ENCODE measurements at places on chromosomes 2 and 18.

- DNase-seq = no peak
These were observed 57.8 kb downstream of the VIL1 start for GRCh38 chr2:218476676-218477075.

- DNase-seq = no peak
These were observed 800.2 kb downstream of the PLCL1 start for GRCh38 chr2:198604599-198604998.

- no peak for DNase-seq
These were observed 4.4 kb downstream of the CHPF start for GRCh38 chr2:219538956-219539788.

DNA sequence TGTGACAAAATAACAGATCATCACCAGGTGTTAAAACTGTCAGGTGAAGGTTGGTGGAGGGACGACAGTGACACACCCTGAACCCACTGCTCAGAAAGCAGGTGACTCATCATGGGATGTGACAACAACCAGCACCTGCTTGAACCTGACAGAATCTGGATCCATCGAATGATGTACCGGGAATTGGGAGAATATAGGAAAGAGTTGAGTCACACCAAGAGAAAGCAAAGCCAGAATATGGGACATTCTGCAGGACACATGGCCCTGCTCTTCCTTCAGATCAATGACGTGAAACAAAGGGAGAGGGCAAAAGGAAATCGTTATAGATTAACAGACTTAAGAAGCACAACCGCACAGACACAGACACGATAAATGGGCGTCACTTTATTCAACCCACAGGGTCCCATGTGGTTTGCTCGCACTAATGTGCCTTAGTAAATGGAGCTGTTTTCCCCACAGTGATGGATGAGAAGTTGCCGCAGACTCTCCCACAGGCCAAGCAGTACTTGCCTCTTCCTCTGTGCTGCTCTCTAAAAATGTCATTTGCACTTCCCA is 100.1 kb downstream of the CRACDL start:
- DNase-seq = no peak

- peak; percentile 17 for DNase-seq
These were observed 270.6 kb downstream of the CELF4 start for GRCh38 chr18:37294951-37295350.

- no peak for DNase-seq
These were observed 5.0 kb downstream of the GAD1 start for GRCh38 chr2:170821531-170822289.

DNA sequence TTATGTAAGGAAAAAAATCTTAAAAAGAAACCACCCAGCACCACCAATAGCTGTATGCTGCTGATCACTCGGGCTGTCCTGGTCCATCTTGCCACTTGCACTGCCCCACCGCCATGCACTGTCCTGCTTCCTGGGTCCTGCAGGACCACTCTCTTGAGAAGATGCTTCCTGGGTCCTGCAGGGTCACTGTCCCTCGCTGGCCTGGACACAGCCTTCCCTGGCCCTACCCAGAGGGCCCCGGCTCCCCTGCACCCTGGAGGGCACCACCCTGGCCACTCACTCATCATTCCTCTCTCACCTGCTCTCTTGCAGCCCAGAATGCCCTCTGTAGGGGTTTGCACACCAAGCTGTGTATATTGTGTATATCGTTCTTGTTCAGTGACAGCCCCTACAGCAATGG is 2.4 kb upstream of the OTOS start:
- DNase-seq = no peak

GRCh38 chr2:241228860-241229516 is 40.5 kb downstream of the ANO7 start:
- no peak for DNase-seq

- DNase-seq = no peak
These were observed 9.0 kb upstream of the RNF103 start for GRCh38 chr2:86632672-86633071.

- DNase-seq = no peak
These were observed 498.4 kb downstream of the DSC3 start for GRCh38 chr18:30544141-30544540.

DNA sequence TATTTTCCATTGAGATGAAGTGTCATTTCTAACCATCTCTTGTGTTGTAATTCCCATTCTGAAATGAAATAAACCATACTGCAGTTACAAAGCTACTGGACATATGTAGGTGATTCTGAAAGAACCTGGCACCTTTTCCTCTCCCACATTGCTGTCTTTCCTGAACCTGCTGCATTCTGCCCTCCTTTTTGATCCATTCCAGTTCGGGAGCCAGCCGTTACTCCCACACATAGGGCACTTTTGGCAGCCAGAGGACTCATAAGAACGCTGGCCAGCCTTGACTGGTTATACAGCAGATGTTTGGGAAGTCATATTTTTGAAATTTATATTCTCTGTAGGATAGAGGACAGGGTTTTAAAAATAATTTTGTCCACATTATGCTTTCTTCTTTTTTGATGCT is 369.8 kb upstream of the CDH7 start:
- DNase-seq = no peak

- no peak for DNase-seq
These were observed 28.9 kb upstream of the GAREM2 start for GRCh38 chr2:26144031-26144430.

- no peak for DNase-seq
These were observed 14.6 kb downstream of the SPOPL start for GRCh38 chr2:138516030-138516704.

- DNase-seq = peak; percentile 7
These were observed 151.8 kb downstream of the ARL6IP6 start for GRCh38 chr2:152870239-152870638.

- no peak for DNase-seq
These were observed 148.6 kb upstream of the MAP3K20 start for GRCh38 chr2:172926785-172927640.

DNA sequence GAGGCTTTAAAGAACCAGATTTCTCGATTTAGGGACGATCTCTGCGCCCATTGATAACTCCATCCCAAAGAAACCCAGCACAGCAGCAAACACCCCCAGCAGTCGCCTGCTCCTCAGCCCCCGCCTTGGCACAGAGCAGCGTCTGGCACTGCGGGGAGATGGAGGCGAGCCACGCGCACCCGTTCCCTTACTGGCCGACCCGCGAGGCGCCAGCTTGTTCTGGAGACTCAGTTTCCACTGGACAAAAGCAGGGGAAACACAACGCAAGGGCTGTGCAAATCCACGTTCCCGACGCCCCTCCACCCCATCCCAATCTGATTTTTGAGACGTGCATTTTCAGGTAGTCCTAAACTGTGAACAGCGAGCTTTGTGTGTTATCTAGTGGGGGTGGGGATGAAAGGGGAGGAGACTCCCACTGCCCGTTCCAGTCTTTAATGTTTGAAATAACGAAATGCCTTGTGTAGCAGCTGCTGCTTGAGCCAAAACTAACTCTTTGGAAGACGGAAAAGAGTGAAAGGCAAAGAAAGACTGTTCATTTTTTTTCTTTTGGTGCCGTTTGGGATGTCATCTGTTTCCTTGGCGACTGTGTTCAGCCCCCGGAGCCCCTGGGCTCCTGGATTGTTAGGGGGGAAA is 143.2 kb downstream of the MEIS1 start:
- peak; percentile 41 for DNase-seq

GRCh38 chr18:26696308-26696707 is 148.0 kb upstream of the KCTD1 start:
- DNase-seq = no peak

- DNase-seq = no peak
These were observed 172.5 kb downstream of the PDE11A start for GRCh38 chr2:177900082-177900481.

DNA sequence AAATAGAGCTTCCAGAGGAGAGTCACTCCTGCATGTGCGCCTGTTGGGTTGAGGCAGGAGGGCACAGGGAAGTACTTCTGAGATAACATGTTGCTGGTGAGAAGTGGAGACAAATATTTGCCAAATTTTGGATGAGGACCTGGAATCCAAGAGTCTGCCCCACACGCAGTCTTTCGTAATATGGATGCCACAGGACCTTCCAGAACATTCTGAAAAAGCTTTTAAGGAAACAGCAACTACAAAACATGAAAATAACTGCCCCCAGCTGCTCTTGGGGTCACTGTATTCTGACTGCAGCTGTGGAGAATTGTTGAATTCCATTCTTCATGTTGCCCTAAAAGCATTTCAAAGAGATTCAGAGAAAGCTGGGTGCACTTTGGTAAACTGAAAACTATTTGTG is 227.5 kb downstream of the C1D start:
- no peak for DNase-seq

DNA sequence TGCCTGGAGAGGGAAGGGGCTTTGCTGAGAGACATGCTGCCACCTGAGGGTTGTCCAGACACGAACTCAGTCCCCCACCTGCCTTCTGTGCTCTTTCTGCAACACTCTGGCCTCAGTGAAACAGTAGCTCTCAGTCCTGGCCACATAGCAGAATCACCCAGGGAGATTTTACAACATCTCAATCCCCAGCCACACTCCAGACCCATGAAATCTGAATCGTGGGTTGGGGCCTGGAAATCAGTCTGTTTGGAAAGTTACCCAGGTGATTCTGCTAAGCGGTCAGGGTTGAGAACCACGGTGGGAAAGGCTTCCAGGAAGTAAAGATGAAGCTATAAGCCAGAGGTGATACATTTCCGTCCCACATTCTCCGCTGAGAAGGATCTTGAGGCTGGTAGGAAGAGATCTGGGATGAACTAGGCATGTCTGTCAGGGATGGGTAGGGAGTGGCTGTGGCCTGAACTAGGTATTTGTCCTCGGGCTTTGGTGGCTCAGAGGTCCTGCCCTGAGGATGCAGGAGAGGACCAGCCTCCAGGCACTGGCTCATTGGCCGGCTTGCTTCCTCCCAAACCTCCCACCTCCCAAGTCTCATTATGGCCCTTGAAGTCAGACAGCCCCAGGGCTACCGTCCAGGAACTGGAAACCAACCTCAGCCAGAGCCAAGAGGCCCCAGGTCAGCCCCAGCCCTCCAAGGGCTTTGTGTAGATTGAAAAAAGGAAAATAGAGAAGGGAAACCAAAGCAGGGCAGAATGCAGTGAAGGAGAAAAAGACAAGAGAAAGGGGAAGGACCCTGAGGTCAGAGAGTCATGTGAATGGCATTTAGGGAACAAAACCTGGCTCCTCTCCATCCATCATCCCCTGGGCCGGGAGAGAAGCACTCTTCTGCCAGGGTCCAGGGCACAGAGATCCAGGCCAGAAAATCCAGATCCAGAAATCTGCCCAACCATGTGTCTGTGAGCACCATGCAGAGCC is 119.6 kb downstream of the ZFP36L2 start:
- DNase-seq = no peak

GRCh38 chr2:26850000-26850431 is 2.1 kb downstream of the DPYSL5 start:
- no peak for DNase-seq

DNA sequence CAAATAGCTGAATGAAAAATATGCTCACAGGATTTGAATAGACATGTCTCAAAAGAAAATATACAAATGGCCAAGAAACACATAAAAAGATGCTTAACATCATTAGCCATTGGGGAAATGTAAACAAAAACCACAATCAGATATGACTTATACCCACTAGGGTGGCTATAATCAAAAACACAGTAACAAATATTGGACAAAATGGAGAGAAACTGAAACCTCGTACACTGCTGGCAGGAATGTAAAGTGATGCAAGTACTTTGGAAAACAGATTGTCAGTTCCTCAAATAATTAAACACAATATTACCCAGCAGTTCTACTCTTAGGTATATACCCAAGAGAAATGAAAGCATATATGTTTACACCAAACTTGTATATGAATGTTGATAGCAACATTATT is 213.0 kb downstream of the PHLPP1 start:
- no peak for DNase-seq

DNA sequence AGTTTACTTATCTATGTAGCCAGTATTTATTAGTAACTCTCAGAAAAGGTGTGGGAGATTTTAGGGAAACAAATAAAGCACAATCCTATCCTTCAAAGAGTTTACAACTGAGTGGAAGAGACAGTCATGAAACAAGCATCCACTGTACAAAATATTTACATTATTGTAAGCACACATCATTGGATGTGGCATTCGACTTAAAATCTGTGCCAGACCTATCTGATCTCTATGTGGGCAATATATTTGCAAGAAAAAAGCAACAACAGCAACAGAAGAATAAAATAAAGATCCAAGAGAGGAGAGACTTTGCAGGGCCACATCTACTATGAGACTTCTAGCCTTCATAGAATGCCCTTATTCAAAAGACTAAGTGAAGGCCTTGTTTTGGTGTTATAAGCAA is 882.1 kb upstream of the PIK3C3 start:
- no peak for DNase-seq

GRCh38 chr2:4340536-4340935 is 637.2 kb downstream of the DCDC2C start:
- no peak for DNase-seq

- DNase-seq = peak; percentile 78
These were observed 40.0 kb downstream of the ICA1L start for GRCh38 chr2:202831242-202832220.

DNA sequence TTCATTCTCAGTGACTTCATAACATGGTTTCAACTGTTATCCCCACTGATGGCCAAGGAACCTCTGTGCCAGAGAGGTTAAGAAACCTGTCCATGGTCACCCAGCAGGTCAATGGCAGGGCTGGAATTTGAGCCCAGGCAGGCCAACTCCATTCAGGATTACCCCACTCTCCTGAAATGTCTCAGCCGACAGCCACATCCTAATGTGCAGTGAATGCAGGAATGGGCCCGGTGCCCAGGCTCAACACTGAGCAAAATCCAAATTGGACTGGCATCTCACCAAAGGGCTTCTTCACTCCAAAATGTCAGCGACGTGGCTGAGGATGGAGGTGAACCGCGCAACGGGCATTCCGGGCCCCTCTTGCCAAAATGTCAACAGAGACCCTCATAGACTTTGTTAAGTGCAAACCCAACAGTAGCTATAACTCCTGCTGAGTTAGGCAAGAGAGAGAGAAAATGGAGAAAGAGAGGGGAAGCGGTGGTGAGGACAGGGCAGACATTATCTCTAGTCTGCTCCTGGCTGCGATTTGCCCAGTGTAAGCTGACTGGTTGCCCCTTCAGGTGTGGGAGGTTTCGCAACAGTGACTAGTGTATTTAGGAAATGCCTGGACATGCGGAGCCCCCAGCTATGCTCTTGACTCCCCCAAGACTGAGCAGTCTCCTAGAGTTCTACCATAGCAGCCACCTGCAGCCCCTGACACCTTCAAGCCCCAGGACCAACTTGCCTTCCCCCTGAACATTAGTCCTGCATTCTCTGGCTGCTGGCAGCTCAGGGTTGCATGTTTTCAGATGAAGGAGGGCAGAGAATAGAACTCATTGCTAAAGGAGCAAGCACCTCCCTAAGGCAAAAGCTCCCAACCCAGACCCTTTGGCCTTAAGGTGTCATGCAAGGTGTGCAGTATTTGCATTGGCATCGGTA is 167.7 kb downstream of the ANAPC1 start:
- no peak for DNase-seq

- peak; percentile 68 for DNase-seq
These were observed 85.6 kb downstream of the IKZF2 start for GRCh38 chr2:213065583-213066442.
